ENCODE measurements at places on chromosomes 7 and 10. TPM values are rescaled to one million over a fixed set of nuclear protein-coding genes. Genes with fewer than 3 reads are reported as not detected.

GRCh38 chr7:115146148-115146547 lies 224.3 kb downstream of the MDFIC start:
- DNase-seq: no peak

- no peak for DNase-seq
Measured at GRCh38 chr10:122281018-122281626, 10.0 kb downstream of the BTBD16 start.

GRCh38 chr7:130961128-130961601 lies 227.2 kb upstream of the KLF14 start:
- DNase-seq: no peak

GRCh38 chr10:103800789-103801540 lies 54.4 kb downstream of the SH3PXD2A start:
- DNase-seq: no peak

- DNase-seq: no peak
Measured at GRCh38 chr10:93068411-93069244, 5.1 kb upstream of the CYP26A1 start.

DNA sequence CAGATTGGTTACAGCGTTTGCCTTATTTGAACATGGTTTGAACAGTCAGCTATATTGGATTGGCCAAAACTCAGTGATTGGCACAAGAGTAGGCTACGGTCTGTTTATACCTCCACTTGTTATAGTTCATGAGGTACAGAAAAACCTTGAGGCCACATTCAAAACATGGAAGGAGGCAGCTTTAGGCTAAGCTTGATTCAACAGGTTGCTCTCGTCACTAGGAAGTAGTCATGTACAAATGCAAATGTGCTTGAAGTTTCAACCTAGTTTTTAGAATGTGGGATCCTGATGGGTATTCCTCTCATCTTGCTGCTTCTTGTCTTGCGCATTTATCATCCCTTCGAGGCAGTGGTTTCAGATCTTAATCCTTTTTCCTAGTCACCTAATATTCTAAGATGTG lies 132.1 kb downstream of the MGMT start:
- DNase-seq: no peak

GRCh38 chr7:54897891-54898290 lies 120.9 kb upstream of the EGFR start:
- no peak for DNase-seq

DNA sequence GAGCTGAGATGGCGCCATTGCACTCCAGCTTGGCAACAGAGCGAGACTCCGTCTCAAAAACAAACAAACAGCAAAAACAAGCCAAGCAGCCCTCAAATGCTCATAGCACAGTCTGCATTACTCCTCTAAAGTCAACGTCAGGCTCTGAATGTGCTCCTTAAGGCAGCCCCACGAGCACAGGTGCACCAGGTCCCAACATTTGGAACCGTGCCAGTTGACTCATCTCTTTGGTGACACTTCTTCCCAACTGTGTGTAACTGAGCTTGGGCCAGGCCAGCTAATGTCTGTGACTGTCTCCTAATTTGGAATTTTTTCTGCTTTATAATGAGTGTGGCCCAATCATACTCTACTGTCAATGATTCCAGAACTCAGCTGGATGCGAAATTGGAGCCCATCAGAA lies 66.3 kb upstream of the EFCAB10 start:
- DNase-seq: no peak

- DNase-seq: no peak
Measured at GRCh38 chr7:133609806-133610205, 356.9 kb downstream of the EXOC4 start.

DNA sequence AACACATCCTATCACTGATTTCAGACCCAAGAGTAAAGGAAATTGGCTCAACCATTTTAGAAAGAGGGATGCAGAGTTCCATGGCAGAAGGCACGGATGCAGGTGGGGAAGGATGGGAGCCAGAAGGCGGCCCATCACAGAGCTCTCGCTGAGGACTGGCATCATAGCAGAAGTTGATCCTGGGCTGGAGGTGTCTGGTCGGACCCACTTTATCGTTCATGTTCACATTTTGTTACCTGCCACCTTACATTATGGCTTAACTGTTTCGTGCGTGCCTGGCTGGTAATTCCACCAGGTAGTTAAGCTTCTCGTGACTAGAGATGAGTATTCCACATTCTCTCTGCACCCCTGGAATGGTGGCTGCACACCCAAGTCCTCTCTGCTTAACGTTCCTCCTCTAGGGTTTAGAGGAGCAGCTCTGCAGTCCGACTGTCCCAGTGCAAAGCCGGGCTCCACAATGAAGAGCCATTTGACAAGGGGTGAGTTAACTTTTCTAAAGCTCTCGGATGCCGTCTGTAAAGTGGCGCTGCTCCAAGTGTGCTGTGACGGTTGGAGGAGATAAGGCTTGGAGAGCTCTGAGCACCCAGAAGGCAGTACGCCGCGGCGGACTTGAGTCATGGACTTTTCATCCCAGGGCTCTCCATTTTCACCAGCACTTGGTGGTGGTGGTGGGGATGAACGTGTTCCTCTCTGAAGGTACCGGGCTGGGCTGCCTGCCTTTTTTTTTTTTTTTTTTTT lies 157.1 kb upstream of the SHH start:
- no peak for DNase-seq

- DNase-seq: no peak
Measured at GRCh38 chr10:14184841-14185315, 145.8 kb downstream of the FRMD4A start.

GRCh38 chr10:15864419-15864818 lies 4.1 kb upstream of the MINDY3 start:
- DNase-seq: no peak

DNA sequence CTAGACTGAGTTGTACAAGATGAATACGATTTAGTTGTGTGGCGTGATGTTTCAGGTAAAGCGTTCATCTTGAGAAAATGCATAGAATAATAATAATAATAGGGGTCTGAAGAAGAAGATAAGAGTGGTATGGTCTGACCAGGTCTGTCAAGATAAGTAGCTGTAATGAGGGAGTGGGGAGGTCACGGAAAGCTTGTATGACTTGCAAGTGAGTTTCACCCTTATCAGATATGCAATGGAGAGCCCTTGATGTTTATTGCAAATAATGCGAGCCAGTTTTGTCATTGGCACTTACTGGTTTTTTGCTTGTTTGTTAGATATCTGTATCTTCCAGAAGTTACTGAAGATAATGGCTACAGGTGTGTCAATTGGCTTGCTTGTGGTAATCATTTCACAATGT lies 611.5 kb downstream of the CNTNAP2 start:
- no peak for DNase-seq

- no peak for DNase-seq
Measured at GRCh38 chr7:76054123-76055120, 6.5 kb downstream of the MDH2 start.

- DNase-seq: no peak
Measured at GRCh38 chr10:92530891-92531535, 42.9 kb downstream of the IDE start.

- DNase-seq: no peak
Measured at GRCh38 chr10:128780156-128780761, 654.0 kb upstream of the MKI67 start.

GRCh38 chr7:30996256-30996655 lies 32.5 kb downstream of the GHRHR start:
- DNase-seq: peak; percentile 72

DNA sequence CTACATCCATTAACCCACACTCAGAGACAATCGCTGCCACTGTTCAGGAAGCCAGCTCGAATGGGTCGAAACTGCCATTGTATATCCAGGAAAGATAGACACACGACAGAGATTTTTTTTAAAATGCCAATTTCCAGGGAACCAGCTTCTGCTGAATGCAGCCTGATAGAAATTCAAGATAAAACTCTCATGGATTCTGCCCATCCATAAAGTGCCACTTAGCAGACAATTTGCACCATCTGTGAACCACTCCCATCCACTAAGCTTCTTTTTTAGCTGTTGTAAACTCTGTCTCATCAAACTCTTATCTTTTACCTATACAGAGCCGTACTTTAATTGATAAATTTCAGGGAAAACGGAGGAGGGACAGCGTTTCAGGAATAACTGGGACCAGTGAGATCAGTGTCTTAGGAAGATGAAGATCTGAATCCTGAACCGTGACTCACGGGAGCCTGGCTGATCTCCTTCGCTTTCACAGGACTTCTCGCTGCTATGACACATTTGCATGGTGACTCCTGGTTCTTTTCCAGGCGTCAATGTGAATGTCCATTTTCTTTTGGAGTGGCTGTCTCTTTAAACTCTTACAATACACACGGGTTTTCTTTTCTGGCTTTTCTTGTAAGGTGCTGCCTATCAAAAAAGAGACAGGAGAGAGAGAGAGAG lies 103.4 kb downstream of the FAM204A start:
- no peak for DNase-seq

- no peak for DNase-seq
Measured at GRCh38 chr10:128414568-128414967, 288.3 kb upstream of the MKI67 start.

DNA sequence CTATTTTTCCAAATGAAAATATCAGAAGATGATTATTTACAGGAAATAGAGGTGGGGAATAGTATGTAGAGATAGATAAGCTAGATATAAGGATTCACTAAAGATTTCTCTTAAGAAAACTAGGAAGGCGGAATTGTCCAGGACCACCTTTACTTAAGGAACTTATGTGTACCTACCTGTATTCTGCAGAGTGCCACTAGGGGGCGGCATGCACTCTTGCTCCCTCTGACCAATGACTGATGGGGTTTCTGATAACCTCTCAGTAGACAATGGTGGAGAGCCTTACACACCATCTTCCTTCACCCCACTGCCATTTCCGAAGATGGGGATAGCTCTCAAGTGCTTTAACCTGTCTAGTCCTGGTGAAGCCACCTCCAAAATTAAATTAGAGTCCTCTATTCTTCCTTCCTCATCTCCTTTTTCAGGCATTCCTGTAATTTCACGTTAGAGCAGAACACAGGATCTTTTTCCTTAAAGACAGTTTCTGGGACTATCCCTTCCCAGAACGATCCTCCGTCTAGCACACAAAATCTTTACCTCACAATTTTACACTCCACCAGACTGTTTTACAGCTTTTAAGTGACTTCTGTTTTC lies 453.1 kb downstream of the SORCS1 start:
- peak; percentile 32 for DNase-seq

- DNase-seq: no peak
Measured at GRCh38 chr7:44308596-44309270, 16.7 kb downstream of the CAMK2B start.

DNA sequence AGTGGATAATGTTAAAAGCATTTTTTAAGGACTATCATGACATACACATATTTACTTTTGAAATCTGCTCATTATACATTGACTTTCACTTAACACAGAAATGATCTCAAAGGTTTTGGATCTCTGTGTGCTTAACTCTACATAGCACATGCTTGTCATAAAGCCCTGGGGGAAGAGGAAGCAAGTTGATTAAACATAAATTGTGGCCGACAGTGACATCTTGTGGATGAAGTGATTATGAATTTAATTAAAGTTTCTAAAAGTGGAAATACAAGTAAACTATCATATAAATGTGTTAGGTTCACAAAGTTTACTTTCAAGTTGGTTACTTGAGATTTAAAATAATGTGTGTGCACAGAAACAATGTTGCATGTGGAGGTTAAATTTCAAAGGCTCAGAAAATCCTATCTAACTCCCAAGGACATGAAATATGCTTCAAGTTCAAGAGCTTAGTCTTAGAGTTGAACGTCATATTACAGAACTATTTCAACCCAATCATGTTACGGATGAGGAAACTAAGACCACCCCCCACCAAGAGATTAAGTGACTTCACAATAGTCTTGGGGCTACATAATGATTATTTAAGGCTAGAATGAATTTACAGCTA lies 1247.8 kb downstream of the GATA3 start:
- no peak for DNase-seq

- DNase-seq: no peak
Measured at GRCh38 chr7:70047891-70048448, 449.7 kb downstream of the AUTS2 start.

GRCh38 chr10:123784646-123785045 lies 107.0 kb downstream of the CPXM2 start:
- DNase-seq: no peak

DNA sequence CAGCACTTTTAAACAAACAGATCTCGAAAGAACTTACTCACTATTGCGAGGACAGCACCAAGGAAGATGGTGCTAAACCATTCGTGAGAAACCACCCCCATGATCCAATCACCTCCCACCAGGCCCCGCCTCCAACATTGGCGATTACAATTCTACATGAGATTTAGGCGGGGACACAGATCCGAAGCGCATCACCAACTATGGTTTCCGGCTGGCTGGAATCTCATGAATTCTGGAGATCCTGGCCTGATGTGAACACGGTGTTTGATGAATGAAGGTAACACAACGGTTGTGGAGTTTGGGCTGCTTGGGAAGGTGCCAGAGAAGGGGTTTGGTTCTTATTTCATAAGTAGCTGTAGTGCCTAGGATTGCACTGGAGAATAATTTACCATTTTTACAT lies 216.7 kb downstream of the EMX2 start:
- DNase-seq: no peak

DNA sequence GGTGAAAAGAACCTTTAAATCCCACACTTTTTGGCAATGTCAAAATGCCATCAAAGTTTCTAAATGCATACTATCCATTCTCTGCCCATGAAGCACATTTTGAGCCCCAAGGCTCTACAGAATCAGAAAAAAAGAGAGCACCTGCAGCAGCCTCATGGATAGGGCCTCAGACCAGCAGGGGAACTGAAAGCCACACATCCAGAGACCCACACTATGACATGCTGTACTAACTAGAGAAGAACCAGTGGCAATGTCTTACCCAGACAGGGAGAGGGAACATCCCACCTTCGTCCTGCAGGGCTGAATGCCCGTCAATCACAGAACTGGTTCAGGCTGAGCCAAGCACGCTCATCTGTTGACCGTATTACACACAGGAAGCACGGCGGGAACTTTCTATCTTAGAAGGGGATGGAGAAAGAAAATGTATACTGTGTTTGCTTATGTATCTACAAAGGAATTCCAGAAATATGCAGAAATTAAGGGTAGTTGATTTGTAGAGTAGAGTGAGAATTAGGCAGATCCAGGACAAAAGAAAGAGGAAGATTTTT lies 237.2 kb downstream of the GLI3 start:
- DNase-seq: no peak

Gene CYP26A1
- total RNA-seq: not detected

Gene ANKRD30A
- total RNA-seq: not detected

Gene HOXA5
- total RNA-seq: not detected

Gene ADAM22
- total RNA-seq: 1.9 TPM

Gene PDK4
- 325 TPM for total RNA-seq

Gene MNX1
- not detected for total RNA-seq

Gene ANXA8L1
- not detected for total RNA-seq

Gene KCNH2
- total RNA-seq: 94.1 TPM

Gene PALD1
- 5.1 TPM for total RNA-seq

All from left ventricle myocardium inferior (tissue), 1 donor.